ENCODE measurements at places on chromosomes 6 and 20.

DNA sequence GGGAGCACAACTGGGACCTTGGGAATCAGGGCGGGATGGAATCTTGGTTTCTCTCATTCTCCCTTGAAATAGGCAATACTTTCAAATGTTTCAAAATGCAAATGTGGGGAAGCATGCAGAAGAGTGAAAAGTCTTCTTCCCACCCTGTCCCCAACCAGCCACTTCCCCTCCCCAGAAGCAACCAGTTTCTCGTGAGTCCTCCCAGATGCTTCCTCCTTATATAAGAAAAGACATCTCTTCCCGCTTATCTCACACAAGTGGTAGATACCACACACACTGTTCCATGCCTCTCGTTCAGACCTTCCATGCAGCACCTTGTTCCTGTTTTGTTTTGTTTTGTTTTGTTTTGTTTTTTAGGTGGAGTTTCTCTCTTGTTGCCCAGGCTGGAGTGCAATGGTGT lies 25.1 kb downstream of the HCK start:
- peak; percentile 1 for DNase-seq

GRCh38 chr6:147858421-147858820 lies 349.9 kb downstream of the SAMD5 start:
- no peak for DNase-seq

- peak; percentile 14 for DNase-seq
Measured at GRCh38 chr6:27066802-27067201, 180.7 kb upstream of the PRSS16 start.

DNA sequence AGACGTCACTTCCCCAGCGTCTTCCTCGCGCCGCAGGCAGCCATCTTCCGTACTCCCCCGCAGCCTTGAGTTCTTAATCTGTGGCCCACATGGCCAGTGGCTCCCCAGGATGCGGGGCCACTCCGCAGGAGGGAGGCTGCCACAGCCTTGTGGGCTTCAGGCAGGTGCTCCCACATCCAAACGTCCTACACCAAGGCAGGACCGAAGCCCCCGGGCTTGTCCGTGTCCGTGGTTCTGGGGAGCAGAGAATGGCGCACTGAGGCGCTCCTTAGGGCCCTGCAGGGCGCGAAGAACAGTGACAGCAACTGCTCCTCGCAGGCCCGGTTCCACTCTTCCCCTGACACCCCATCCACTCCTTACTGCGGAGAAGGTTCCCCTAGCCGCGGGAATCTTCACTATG lies 755.8 kb downstream of the PRIM2 start:
- DNase-seq, result no peak

DNA sequence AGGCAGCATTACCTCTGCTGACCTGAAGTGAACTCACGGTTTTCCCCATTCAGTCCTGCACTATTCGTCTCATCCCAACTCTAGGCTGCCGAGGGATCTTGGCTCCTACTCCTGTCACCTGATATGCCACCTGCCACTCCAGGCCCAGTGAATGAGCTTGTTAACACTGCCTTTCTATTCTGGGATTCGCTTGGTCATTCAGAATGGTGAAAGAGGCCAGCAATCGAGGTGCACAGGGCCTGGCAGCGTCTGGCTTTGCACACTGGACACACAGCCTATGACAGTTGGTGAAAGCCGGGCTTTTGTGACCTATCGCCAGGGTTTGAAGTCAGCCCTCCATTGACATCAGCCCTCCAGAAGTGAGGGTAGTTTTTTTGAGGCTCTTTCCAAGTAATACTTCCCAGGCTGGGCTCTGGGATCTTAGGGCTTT lies 59.3 kb upstream of the MYL9 start:
- no peak for DNase-seq

GRCh38 chr6:110538416-110539160 lies 62.2 kb upstream of the SLC22A16 start:
- DNase-seq, result no peak

DNA sequence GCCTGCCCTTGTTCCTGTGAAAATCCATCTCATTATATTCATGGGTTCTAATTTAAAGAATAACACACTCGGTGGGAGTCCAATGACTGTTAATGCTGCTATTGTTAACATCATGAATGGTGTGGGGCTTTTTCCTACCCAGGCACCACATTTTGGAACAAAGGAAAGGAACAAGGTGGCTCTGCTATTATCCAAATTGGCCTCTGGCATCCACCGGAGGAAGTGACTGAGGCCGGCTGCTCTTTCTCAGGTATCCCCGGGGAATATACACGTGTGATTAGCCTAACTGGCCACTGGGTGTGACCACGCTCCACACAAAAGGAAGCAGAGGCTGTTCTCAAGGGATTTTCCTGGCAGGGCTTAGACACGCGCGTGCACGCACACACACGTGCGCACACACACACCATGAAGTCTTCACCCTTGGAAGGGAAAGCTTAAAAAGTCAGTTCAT lies 601.2 kb upstream of the ARID1B start:
- no peak for DNase-seq

DNA sequence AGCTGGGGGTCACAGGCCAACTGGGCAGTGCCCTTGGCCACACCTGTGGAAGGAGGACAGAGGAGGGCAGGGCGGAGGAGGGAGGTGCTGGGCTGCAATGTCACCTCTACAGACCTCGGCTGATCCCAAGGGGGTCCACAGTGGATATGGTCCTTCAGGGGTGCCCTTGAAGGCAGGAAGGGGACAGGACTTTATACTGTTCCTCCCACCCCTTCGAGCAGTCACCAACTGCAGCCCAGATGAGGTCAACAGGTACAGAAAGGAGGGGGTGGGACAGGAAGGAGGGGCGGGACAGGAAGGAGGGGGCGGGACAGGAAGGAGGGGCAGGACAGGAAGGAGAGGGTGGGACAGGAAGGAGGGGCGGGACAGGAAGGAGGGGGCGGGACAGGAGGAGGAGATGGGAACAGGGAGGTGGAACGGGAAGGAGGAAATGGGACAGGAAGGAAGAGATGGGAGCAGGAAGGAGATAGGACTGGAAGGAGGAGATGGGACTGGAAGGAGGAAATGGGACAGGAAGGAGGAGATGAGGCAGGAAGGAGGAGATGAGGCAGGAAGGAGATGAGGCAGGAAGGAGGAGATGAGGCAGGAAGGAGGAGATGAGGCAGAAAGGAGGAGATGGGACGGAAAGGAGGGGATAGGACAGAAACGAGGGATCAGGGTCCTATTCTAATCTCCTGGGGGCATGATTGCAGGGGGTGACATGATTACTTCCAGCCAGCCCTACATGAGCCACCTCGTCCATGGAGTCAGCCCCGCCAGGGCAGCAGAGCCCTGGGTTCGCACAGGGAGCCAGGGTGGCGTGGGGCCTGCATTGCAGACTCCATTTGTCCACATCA lies 19.4 kb upstream of the MRGBP start:
- no peak for DNase-seq
